Posterior cingulate gyrus (tissue), 11 donors: ENCODE measurements at places on chromosomes 1 and 21.
A peak's percentile ranks its signal among the peaks of the same experiment; 100 is the strongest.

DNA sequence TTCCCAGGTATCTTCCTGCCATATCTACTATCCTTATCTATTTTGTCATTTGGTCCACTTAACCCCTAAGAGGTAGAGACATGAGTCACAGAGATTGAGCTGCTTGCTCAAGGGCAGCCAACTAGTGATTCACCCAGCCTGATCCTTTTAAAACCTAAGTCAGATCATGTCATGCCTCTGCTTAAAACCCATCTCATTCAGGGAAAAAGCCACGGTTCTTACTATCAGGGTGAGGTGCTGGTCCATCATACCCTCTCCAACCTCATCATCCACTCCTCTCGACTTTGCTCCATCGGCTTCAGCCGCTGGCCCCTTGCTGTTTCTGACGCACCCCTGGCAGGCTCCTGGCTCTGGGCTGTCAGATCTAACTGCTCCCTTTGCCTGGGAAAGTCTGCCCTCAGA lies 14.4 kb upstream of the PPP1R15B start:
- DNase-seq = no peak

GRCh38 chr1:62746086-62746808 lies 37.7 kb upstream of the ATG4C start:
- DNase-seq = no peak

GRCh38 chr21:45136927-45137611 lies 62.7 kb downstream of the ADARB1 start:
- DNase-seq = peak; percentile 90

DNA sequence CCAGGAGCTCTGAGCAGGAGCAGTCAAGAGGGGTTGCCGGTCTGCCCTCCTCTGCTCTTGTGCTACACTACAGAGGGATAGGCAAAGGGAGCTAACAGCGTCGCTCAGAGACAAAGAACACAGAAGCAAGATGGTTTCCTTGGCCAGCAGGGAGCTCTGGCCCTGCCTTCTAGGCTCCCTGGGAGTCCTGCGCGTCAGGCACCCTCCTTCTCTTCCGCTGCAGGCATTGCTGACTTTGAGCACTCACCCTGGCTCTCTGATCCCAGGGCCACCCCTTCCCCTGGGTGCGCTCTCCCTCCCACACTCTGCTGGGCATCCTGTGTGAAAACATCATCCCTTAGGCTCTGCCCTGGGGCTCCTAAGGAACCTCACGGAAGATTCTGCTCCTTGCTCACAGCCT lies 489 bp downstream of the TNNI1 start:
- no peak for DNase-seq

GRCh38 chr1:153597206-153597605 lies 15.7 kb downstream of the S100A16 start:
- DNase-seq = no peak

GRCh38 chr1:18536915-18537314 lies 56.2 kb downstream of the KLHDC7A start:
- no peak for DNase-seq

GRCh38 chr1:184395937-184396480 lies 9.2 kb downstream of the C1orf21 start:
- no peak for DNase-seq

DNA sequence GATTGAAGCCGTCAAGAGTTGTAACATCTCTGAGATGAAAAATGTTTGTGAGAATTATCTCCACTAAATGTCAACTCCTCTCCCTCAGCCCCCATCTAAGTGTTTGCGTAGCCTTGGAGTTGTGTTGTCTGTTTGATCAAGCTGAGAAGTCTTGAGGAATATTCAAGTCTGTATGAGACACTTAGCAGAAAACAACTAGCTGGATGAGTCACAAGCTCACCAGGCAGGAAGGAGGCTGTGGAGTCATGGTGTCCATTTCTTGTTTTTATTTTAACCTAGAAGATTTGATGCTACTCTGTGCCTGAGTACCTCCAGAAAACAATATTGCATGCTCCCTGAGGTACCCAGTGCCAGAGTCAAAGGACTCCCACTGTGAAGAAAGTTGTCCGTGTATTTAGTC lies 211.6 kb upstream of the PLXNA2 start:
- no peak for DNase-seq

DNA sequence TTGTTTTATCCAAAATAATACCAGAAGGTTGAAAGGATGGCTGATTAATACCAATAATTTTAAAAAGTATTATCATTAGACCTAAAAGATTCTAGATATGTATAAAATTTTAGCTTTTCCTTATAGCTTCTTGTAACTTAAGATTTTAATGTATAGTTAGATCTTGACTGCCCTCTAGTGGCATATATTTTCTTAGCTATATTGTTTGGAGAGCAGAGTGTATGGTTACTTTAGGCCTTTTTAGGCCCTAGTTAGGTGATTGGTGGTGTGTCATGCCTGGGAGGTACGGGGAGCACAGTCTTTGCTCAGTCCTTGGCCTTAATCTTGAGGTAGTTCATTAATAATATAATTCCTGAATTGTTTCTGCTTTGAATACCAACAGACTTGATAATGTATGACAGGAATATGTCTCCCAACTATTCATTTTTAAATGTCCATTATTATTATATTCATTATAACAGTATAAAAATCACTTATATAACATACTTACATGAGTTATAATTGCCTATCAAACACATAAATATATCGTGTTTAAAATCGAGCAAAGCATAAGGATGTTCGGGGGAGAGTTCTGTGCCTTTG lies 328.4 kb downstream of the ZP4 start:
- DNase-seq = no peak

GRCh38 chr1:12339811-12340543 lies 110.1 kb downstream of the VPS13D start:
- no peak for DNase-seq
